ENCODE measurements at places on chromosomes 5 and 9.

- DNase-seq: no peak
Measured at GRCh38 chr9:128159522-128159783, 612 bp upstream of the BBLN start.

DNA sequence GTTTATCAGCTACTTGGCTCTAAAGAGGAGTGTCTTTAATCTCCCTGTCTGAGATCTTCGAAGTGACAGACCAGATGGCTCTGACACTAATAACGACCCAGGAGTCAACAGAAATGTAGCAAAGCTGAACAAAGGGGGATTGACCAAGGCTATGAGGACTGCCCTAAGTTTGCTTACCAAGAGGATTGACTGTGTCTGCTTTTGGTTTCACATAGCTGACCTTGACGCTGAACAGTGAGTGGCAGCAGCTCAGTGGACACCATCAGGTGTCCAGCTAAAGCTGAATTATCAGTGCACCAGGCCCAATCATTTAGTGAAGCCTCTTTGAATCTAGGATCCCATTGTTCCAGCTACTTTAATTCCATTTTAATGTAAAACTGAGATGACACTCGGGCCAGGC lies 262.6 kb downstream of the COX7C start:
- no peak for DNase-seq

GRCh38 chr5:58718269-58718978 lies 135.5 kb downstream of the RAB3C start:
- DNase-seq: no peak

- no peak for DNase-seq
Measured at GRCh38 chr5:131481569-131481968, 153.5 kb downstream of the RAPGEF6 start.

- no peak for DNase-seq
Measured at GRCh38 chr5:40655138-40655537, 24.6 kb upstream of the PTGER4 start.

DNA sequence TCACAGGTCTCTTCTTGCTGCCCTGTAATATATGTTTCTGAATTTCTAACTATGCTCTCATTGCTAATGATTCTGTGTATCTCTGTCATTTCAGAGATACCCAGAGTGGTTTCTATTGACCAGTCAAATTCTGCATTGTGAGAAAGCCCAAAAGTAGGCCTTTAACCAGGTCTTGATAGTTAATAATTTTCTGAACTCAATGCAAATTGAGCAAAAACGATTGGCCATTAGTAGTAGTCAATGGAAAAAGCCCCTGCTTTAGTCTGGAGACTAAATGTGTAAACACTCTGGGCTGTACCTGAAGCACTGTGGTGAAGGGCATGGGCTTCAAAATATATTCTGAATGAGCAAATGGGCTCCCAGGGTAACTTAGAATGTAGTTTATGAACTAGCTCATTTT lies 307.6 kb downstream of the ARL15 start:
- DNase-seq: no peak

GRCh38 chr5:20307391-20307790 lies 319.4 kb upstream of the CDH18 start:
- no peak for DNase-seq

GRCh38 chr5:111707630-111708164 lies 49.3 kb downstream of the NREP start:
- DNase-seq: no peak

DNA sequence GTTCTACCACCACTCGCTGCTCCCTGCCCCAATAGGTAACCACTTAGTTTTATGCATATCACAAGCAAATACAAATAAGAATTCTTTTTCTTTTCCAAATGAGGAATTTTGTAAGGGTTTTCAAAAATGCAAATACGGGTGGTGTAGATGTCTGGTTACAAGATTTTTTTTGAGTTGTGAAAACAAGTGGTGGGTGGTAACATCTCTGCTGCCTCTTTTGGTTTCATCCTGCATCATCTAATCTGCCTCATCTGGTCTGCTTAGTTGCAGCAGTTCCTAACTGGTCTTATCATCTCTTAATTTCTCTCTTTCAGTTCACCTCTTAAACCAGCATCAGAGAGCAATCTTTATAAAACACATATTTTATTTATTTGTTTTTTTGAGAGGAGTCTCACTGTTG lies 5.3 kb downstream of the NFX1 start:
- DNase-seq: no peak

DNA sequence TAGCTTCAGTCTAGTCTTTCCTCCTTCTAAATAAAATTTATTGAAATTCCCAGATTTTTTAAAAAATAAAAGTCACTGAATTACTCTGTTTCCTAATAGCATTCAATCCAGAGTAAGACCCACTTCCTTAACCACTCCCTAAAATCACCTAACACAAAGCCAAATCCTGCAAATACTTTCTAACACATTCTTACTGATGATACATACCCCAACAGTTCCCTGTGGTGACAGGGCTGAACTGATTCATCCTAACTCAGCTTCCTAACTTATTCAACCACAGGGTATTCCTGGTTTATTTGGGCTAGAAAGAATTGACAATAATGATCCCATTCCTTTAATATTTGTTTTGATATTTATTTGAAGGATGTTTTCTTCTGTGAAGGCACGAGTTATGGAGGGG lies 40.7 kb upstream of the ZNF300 start:
- DNase-seq: no peak

DNA sequence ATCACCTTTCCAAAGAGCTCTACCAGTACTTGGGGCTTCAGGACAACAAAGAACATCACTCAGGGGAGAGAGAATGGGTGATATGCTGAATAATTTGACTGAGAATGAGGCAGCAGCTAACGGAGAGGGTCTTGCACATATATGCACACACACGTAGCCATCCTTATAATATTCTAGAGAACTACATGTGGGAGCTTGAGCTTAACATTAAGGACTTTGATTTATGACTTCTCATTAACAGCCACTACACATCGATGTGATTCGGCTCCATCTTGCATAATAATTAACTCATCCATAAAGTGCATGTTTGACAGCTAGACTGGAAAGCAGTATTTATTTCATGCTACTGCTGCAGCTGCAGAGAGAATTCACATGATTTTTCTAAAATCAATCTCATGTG lies 163.4 kb downstream of the RAB3C start:
- DNase-seq: no peak

- no peak for DNase-seq
Measured at GRCh38 chr5:166369807-166370206, 1921.6 kb upstream of the WWC1 start.

DNA sequence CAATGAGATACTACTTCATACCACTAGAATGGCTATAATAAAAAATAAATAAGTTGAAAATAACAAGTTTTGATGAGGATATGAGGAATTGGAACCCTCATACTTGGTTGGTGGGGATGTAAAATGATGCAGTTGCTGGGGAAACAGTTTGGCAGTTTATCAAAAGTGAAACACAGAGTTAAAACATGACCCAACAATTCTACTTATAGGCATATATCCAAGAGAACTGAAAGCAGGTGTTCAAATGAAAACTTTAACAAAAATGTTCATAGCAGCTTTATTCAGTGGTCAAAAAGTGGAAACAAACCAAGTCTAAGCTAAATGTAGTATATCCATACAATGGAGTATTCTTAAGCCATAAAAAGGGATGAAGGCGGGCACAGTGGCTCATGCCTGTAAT lies 13.1 kb upstream of the LHFPL2 start:
- DNase-seq: no peak

GRCh38 chr5:176611435-176611834 lies 1.5 kb upstream of the GPRIN1 start:
- no peak for DNase-seq

DNA sequence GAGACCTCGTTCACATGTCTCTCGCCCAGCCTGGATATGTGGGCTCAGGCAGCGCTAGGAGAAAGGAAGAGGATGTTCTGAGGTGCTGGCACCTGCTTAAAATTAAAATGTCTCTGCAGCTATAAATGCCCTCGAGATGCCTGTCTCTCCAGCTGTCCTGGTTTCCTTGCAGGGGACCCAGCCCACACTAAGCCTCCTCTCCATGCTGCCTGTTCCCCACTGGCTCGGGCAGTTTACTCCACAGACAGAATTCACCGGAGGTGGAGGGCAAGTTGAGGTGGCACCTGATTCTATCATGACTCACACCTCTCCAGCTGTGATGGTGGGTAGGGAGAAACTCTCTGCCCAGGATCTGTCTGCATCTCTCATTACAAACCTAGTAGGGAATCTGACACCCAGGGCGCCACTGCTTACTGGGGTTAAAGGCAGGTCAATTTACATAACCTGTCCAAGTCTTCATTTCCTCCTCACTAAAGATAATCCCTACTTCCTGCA lies 420.9 kb downstream of the SPOCK1 start:
- no peak for DNase-seq

DNA sequence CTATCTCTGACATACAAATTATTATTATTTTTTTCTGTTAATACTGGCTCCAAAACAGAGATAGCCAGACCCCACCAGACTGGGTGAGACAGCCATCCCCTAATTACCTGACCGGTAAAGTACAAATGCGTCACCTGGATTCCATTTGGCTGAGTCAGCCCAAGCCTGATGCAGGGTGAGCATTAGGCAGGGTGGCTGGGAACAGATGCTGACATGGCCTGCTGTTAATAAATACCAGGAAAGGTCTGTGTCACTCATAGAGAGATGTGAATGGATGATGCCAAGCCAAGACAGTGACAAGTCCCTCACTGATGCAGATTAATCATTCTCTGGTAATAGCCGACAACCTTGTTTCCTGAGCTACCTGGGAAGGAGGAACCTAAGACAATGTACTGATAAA lies 183.5 kb downstream of the TRIM32 start:
- no peak for DNase-seq

DNA sequence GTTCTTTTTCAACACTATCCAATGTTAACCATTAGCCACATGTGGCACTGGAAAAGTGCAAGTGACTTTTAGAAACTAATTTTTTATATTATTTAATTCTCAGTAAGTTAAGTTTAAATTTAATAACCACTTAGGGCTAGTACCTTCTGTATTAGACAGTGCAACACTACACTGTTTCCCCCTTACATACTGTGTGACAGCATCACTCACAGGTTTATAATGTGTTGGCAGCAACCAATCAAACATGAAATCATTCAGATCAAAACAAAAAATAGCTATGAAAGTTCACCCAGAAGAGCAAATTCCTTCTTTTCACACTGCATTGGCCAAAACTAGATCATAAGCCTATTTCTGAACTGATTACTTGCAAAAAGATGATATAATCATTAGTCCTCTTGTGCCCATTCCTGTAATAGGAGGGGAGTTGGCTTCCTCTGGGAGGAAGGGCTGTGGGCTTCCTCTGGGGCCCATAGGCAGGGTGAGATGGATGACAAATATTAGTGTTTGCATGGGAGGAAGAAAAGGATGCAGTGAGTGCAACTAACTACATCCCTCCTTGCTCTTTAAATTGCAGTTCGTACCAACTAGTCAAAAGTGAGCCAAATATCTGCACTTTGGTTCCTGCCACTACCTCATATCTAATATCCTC lies 708.1 kb upstream of the RGMB start:
- no peak for DNase-seq

GRCh38 chr9:127053960-127054359 lies 68.5 kb downstream of the ANGPTL2 start:
- no peak for DNase-seq

GRCh38 chr5:40877371-40877988 lies 31.8 kb upstream of the C7 start:
- DNase-seq: no peak

DNA sequence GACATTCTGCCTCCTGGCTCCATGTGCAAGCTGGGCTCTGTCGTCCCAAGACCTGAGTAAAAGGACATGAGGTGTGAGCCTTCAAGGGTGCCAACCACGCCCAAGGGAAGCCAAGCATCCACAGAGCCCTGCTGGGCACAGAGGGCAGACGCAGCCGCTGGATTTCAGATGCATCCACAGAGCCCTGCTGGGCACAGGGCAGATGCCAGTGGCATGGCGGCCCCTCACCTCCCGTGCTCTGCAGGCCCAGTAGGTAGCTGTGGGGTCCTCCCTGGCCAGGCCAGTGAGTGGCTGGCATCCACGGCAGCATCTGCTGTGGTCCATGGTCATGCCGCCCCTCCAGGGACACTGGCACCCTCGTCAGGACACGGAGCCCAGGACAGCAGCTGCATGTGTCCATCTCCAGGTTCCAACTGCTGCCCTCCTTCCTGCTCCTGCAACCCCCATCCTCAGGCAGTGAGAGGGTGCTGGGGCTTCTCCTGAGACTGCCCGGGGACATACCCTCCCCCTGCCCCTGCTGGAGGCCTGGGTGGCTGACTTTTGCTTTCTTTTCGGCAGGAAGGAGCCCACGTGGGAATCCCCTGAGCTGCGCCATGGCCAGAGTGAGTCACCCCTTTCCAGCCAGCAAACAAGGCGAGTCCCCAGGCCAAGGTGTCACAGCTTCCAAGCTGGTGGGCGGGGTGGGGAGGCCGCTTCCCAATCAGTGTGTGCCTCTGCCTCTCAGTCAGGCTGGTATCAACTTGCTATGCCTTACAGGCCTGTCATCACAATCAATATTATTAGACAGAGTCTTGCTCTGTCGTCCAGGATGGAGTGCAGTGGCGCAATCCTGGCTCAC lies 4.0 kb upstream of the TRAF2 start:
- DNase-seq: peak; percentile 84

- DNase-seq: no peak
Measured at GRCh38 chr9:133098871-133099270, 22.2 kb downstream of the RALGDS start.

DNA sequence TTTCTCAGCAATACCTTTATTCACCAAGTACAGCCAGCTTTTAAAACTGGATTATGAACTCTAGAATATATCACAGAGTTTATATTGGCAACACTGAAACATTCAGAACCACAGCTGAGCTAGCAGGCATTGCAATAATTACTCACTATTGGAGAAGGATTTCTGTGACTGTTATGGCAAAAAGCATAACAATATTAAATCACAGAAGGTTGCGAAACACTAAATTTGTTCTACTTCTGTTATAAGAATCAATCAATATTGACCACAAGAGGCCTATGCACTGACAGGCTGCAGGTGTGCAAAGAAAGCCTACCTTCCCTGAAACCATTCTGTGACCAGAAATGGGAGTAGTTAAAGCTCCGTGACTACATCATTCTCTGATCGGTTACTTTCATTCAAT lies 59.2 kb downstream of the AP3B1 start:
- no peak for DNase-seq

GRCh38 chr5:131637694-131638093 lies 2.7 kb upstream of the RAPGEF6 start:
- DNase-seq: no peak

DNA sequence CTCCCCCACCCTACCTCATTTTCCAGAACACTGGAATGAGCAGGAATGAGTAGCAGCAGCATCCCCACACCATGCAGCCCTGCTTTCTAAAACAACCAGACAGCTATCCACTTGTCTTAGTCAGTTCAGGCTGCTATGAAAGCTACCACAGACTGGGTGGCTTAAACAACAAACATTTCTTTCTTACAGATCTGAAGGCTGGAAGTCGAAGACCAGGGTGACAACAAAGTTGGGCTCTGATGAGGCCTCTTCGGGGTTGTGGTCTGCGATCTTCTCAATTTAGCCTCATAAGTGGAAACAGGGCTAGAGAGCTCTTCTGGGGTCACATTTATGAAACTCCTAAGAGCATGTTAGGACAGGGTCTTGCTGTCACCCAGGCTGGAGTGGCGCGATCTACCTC lies 38.9 kb downstream of the LPAR1 start:
- no peak for DNase-seq

- no peak for DNase-seq
Measured at GRCh38 chr9:35629597-35629996, 11.4 kb upstream of the CD72 start.

- no peak for DNase-seq
Measured at GRCh38 chr5:15304066-15304731, 195.8 kb upstream of the FBXL7 start.

GRCh38 chr9:85511746-85512145 lies 230.0 kb downstream of the AGTPBP1 start:
- no peak for DNase-seq
